ENCODE measurements at places on chromosomes 1 and 21.

DNA sequence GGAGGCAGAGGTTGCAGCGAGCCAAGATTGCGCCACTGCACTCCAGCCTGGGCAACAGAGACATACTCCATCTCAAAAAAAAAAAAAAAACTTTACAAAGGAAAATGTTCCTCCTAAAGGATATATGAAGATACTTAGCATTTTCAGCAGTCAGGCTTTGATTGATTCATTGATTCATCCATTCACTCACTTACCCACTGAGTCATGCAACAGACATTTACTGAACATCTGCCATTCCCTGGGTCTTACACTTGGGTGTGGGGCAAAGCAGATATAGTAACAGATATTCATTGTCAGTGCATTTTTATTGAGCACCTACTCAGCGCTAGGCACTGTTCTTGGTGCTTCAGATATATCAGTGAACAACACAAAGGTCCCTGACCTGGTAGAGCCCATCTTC, 5.6 kb upstream of the LACTBL1 start:
- DNase-seq, result no peak

- no peak for DNase-seq
Measured at GRCh38 chr1:30140566-30140965, 582.8 kb downstream of the MATN1 start.

DNA sequence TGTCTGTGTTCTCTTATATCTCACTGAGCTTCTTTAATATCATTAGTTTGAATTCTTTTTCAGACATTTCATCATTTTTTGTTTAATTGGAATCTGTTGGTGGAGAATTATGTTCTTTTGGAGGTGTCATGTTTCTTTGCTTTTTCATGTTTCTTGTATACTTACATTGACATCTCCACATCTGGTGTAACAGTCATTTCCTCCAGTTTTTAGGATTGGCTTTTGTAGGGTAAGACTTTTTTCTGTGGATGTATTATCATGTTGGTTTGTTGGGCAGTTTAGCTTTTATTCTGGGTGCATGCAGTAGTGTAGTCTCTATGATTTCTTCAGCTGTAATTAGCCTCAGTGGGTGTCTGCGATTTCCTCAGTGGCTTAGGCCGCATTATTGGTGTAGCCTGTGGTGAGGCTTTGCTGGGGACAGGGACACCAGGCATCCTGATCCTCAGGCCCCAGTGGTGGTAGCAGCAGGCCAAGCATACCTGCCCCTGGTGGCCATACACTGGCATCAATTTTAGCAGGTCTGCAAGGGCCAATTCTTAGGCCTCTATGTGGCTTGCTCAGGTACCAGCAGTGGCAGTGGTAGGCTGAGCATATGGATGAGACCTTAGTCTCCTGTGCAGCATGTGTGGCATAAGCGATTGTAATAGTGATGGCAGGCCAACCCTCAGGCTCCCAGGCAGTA, 77.6 kb upstream of the SAMD13 start:
- DNase-seq, result no peak

DNA sequence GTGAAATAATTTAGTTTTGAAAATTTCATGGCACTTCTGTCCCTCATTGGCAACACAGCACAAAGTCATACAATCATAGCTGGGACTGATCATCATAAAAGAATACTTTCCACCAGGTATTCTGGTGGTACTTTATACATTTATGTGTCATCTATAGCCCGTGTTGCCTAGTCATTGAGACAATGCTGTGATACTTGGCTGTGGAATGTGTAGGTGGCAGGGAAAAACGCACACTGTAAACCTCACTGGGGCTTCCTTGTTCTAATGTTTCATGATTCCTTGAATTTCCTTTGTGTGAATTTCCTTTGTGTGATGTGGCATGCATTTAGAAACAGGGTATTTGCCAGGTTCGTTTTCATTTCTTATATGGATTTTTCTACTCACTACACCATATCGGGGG, 118.3 kb downstream of the FMN2 start:
- DNase-seq, result no peak

GRCh38 chr1:170214117-170215032, 68.6 kb downstream of the NTMT2 start:
- no peak for DNase-seq

DNA sequence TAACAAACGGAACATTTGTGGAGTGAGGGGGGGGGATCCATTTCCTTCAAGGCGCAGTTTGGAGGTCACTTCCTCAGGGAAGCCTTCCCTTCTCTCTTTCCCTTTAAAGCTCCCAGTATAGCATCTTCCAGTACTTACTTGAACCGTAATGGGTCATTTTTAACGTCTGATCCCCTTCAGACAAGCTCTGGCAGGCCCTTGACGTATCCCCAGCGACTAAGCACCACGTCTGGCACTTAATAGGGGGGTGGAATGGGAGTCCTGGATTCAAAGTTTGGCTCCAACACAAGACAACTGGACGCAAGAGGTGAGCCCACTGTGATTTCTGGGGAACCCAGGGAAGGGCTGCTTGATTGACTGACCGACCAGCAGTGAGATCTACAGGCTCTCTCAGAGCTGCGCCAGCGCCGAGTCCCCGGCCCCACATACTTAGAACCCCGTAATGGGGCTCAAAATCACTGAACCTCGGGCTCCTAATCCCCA, 441 bp downstream of the YARS1 start:
- peak; percentile 18 for DNase-seq

DNA sequence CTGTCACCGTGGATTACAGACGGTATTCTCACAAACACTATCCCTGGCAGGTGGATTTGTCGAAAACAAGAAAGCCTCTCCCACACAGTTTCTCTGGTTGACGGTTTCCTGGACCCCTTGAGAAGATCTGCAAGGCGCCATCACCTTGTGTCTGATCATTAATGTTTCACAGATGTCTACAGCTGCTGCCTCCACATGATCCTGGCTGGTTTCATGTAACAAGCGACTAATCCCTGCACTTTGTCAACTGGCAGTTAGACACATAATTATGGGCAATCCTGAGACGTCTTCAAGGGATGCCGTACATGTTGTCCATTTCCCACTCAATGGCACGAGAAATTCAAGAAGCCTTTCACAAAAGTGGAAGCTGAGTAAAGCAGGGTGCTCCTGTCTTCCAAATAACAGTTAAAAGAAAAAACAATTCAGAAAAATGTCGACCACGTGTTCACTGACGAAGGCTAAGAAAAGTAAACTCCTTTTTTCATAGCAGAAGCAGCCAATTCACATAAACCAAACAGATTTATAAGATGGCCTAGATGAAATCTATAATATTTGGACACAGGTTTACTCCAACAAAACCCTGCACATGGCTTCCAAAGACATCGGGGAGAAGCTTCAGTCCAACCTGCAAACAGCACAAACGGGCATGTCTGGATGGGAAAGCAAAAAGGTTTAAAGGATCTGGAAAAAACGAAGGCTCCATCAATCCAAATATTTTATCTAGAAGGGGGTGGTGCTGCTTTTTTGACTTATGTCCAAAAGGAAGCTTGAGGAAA, 52.2 kb downstream of the CAPZB start:
- no peak for DNase-seq

GRCh38 chr21:41730367-41730765, 36.5 kb downstream of the RIPK4 start:
- no peak for DNase-seq

GRCh38 chr1:20380616-20381035, 90.0 kb downstream of the VWA5B1 start:
- no peak for DNase-seq

DNA sequence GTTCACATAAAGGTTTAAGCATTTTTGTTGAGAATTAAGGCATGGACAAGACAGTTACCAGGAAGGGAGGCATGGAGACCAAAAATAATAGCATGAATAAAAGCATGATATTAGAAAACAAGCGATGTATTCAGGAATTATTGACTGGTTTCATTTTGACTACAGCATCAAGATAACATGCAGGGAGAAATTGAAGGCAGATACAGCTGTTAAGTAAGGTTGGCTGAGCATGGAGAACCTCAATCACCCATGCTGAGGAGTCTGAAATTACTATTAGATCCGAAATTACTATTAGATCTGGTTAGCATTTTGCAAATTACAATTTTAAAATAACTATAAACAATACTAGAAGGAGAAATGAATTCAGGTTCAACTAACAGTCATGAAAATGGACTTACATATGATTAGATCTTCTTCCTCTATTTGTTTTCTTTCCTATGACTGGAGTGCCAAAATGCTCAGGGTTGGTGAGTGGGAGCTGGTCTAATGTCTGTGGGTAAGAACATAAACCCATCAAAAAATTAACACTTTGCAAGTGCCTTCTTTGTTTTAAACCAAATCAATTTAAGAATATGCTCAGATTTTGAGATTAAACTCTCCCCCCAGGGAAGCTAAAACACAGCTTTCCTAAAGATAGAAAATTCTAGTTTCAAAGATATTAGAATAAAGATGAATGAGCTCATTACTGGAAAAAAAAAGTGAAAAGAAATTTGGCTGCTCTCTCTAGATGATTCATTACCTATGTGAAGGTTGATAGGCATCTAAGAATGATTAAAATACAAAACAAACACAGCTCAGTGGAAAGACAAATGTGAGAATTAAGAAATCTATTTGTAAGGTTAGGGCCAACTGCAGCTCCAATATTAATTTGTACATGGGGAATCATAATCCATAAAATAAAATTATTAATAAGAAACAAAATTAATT, 81.7 kb downstream of the ARID4B start:
- DNase-seq, result no peak

GRCh38 chr1:62218604-62219003, 24.0 kb downstream of the L1TD1 start:
- no peak for DNase-seq

GRCh38 chr1:94202241-94202640, 35.1 kb downstream of the ARHGAP29 start:
- DNase-seq, result no peak

DNA sequence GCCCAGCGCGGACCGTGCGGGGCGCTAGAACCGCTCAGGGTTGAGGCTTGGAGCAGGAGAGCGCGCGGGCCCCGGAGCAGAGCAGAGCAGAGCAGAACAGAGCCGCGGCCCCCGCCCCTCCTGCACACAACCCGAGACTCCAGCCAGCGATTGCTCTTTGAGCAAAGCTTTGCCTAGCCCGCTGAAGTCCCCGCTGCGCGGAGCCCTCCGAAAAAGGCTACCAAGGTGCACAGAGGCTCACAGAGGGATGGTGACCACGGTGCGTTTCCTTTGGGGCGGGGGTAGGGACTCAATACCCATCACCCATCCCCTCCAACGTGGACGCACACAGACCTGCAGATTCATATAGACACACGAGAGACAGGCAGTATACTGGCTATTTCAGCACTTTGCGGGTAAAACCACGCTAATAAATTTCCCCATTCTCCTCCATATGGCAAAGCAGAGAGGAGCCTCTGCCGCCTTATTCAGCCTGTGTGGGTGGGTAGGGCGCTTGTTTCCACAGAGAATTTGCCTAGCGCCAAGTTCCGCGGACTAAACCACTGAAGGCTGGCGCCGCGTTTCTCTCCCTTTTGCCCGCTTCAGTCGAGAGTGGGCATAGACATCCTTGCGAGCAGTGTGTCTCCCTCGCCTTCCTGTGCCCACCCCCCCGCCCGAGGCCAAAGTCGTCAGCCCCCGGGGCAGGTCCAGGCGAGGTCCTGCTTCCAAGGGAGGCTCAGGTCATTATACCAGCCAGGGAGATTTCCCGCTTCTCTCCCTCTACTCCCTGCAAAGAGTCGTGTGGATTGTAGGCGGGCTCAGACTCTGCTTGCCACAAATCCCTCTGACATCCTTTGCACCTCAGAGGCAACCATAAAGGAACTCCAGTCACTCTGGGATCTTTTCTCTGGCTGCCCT, 8.5 kb downstream of the HLX start:
- DNase-seq, result no peak
